NCI-H1694 treated with DMSO at 0.1 percent for 48 hours (cell line): ENCODE measurements at places on chromosomes 2 and 18.

DNA sequence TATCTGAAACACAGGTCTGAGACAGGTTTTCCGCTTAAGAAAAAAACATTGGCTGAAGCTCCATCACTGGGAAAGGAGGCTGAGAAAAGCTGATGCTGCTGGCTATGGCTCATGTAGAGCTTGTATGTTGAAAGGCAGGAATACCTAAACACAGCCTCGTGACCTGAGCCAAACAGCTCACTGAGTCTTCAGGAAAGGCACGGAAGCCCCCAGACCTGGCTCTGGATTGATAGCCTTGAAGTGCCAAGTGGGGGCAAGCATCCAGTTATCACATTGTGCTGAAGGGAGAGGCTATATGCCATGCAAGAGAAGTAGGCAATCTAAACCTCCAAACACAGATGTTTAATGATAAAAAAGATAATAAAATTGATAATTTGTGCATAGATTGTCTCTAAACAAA is 21.9 kb downstream of the CYTIP start:
- no peak for DNase-seq

DNA sequence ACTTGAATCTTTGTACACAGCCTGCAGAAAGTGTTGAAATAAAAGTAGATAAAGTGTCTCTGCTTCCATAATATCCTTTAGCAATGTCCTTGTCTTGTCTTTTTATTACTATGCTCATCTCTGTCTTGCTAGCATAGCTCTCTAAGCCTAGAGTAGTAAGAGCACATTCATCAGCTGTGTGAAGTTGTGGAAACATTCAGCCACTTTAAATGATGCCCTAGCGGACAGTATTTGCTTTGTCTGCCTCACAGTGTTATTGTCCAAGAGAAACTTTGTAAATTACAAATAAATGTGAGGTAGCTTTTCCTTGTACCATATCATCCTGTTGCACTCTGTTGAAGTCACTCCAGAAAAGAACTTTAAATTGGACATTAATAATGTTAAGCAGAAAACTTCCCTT is 60.3 kb upstream of the TTC21B start:
- DNase-seq: no peak

DNA sequence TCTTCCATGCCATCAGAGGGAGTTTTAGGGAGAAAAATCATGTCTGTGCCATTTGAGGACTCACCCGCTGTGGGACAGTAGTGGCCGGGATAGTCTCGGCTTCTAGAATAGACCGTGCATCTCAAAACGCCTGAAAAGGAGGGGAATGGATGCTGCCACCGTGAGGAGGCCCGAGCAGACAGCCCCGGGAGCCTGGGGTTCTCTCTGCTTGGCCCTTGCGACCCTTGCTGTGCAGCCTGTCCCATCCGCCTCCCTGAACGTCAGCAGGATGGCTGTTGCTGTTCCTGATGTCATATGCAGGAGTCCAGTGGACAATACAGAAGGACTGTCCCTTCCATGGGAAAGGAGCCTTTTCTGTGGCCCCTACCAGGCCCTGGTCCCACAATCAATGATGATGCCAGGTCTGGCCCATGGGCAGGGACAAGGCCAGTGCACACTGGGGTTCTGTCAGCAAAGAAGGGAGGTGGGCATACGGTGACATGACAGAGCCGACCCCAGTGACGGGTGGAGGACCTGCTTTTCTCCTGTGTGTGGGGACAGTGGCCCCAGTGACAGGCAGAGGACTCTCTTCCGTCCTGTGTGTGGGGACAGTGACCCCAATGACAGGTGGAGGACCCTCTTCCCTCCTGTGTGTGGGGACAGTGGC is 58.8 kb downstream of the ACKR3 start:
- no peak for DNase-seq

DNA sequence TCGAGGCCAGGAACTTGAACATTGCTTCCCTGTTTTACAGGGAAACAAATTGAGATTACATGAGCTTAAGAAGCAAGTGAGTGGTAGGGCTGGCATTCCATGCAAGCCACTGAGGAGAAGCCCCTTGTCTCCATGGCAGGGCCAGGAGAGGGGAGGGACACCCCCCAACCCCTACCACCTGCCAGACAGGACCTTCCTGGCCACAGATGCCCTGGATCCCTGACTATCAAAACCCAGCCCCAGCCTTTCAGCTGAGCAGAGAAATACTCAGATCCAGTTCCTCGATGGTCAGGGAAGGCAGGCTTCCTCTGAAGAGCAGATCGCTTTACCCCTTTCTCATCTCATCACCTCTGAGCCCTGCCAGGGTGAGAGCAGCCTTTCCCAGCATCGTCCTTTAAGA is 53.8 kb upstream of the ALPP start:
- DNase-seq: no peak

DNA sequence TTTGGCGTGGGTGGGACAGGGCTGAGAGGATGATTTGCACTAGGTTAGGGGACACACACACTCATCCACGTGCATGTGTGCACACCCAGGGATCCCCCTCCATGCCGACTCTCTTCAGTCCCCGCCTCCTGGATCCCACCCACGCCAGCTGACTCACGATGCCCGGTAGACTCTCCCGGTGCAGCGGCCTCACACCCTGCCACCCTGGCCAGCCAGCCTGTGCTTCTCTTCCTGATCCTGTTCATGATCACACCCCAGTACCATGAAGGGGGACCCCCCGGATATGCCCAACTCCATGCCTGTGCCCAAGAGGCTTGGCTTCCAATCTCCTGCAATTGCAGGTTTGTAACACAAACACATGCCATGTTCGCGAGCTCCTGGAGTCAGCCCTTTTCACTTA is 157.8 kb upstream of the HDAC4 start:
- DNase-seq: no peak
